Stimulated activated CD4-positive, alpha-beta T cell treated with anti-CD3 and anti-CD28 coated beads, Interleukin-1b, Interleukin-23, amount 100 ng/mL, for 48 hours (primary cell): ENCODE measurements at places on chromosomes 1 and 21.

GRCh38 chr21:35593000-35593502 is 467.3 kb downstream of the SETD4 start:
- no peak for DNase-seq

- no peak for DNase-seq
These were observed 16.9 kb upstream of the BTG2 start for GRCh38 chr1:203288400-203288799.

- no peak for DNase-seq
These were observed 35.3 kb downstream of the PIK3R3 start for GRCh38 chr1:46097149-46097472.

- no peak for DNase-seq
These were observed 218.6 kb downstream of the SLC45A1 start for GRCh38 chr1:8536515-8536914.

DNA sequence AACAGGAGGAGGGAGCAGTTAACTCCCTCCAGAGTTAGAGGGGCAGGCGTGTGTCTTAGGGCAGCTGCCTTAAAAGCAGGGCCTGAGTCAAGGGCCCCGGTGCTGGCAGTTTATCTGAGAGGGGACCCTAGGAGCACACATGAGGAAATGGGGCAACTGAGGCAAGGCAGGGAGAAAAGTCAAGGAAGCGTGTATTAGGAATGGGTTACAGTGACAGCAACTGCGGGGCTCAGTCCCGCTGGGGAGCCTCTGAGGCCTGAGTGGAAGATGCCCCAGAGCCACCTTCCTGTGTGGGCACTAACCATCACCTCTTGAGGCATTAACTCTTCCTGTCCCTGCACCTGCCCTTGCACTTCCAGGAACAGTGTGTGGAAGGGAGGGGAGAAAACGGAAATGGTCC is 276.3 kb downstream of the MATN1 start:
- no peak for DNase-seq

GRCh38 chr1:29511436-29511835 is 275.1 kb downstream of the PTPRU start:
- no peak for DNase-seq

GRCh38 chr21:35775778-35776544 is 284.4 kb downstream of the SETD4 start:
- DNase-seq: no peak

DNA sequence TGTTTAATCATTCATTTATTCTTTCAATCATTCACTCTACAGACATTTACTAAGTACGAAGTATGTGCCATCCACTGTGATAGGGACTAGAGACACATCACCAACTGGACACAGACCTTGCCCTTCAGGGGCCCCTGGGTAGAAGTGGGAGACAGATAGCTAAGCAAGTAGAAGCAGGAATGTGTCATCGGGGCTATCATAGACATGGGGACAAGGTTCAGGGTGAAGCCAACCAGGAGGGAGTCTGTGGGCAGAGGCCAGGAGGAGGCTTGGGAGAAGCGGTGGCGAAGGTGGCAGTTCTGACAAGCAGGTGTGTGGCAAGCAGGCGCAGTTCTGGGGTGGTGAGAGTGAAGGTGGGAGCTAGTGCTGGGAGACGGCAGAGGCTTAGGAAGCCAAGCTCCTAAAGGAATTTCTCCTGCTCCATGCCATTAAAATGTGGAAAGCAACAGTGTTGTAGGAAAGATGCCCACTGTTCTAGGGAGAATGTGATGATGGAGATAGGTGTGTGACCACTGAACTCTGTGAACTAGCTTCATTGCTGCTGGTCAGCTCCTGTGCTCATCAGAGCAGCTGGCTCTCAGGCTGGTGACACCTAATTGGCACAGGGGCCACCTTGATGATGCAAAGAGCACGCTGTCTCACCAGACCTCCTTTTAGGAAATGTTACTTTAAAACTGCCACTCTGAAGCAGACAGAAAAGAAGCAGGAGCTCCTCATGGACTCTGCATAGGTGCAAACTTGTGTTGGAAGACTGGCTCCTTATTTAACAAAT is 79.7 kb upstream of the LPGAT1 start:
- DNase-seq: no peak

DNA sequence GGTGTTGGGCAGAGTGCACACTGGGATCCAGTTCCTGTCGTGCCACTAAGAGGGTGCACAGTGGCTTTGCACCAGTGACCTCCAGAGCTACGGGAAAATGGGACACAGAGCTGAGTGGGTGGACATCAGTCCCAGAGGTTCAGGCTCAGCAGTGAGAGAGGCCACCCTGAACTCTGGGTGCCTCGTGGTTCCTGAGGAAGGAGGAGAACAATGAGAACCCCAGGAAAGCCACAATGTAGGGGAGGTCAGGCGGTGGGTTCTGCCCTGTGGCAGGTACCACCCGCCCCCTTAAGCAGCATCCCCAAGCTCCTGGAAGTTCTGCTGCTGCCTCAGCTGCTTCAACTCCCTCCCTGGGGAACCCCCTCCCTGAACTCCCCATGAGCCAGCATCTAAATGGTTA is 112.2 kb downstream of the GRIK3 start:
- no peak for DNase-seq

- DNase-seq: no peak
These were observed 39.7 kb downstream of the LACTBL1 start for GRCh38 chr1:22932803-22933470.

GRCh38 chr1:39876144-39876543 is 7.2 kb downstream of the TRIT1 start:
- no peak for DNase-seq

- DNase-seq: no peak
These were observed 23.8 kb upstream of the KIAA1614 start for GRCh38 chr1:180888870-180889269.

DNA sequence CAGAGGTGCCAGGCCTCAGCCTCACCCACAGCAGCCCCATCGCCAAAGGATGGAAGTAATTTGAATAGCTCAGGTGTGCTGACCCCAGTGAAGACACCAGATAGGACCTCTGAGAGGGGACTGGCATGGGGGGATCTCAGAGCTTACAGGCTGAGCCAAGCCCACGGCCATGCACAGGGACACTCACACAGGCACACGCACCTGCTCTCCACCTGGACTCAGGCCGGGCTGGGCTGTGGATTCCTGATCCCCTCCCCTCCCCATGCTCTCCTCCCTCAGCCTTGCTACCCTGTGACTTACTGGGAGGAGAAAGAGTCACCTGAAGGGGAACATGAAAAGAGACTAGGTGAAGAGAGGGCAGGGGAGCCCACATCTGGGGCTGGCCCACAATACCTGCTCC is 15.0 kb downstream of the NPR1 start:
- no peak for DNase-seq

GRCh38 chr1:41618066-41618825 is 133.8 kb upstream of the EDN2 start:
- no peak for DNase-seq

DNA sequence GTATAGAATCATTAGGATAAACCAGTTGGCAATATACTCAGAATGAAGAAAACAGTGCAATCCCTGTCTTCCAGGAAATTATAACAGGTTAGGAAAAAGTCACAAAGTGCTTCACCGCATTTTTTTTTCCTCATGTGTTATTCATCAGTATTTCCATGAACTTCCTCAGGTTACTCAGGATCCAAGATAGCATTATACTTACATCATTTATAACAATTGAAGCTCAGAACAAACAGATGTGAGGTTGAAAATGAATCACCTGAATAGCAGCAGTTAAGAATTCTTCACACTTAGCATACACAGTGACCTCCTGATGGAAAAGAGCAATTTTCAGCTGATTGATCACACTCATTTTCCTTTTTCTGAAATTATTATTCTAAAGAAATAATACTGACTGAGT is 1040.7 kb upstream of the B3GALT2 start:
- DNase-seq: no peak

GRCh38 chr1:53946252-53947171 is at the start of gene LRRC42:
LRRC42 (plus strand) TSS chr1:53946350; CDS start chr1:53952000, 5,650 bp downstream.
- DNase-seq: no peak

DNA sequence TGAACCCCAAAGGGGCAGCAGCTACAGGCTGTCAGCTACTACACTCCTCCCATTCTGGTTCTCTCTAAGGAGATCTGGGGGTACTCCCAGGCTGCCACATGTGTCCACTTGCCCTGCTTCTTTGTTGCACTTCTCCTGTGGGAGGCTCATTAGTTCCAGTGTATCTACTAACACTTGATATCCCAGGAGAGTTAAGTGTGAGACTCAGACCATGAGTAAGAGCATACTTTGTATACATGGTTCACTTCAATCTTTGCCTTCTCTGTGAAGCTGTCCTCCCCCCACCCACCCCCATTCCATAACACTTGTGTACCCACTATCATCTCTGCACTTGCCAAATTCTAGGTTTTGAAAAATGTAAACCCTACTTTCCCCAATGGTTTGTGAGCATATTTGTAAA is 34.9 kb upstream of the GADD45A start:
- no peak for DNase-seq

DNA sequence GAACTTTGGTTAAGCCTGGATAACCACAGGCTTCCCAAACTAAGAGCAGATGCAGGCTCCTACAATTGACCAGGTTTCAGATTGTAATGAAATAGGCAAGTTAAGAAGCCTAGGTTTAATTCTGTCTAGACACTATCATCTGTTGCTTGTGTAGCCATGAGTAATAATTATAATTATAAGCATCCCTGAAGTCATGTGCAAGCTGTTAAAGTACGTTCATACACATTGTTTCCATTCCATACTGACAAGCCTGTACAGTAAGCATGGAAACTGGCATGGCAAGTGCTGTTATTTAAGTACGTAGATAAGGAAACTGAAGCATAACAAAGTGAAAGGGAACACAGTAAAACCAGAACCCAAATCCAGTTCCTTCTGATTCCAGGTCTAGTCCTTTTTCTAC is 557.2 kb upstream of the BEND5 start:
- DNase-seq: no peak

DNA sequence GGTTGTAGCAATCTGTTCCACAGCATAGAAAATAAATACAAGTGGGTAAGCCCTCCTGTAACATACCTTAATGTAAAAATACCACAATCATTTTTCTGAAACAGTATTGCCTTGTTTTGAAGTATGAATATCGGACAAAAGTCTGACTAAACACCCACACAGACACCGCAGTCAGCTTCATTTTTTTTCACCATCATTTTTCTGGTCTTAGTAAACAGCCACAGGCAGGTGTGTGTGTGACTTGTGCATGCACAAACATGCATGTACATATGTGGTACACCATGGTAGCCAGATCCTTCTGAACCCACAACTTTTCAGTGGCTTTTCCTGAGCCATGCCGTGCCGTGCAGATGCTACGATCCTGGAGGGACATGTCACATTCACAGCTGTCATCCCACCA is 261.7 kb downstream of the PCP4 start:
- DNase-seq: no peak
